ENCODE measurements at places on chromosomes 6 and 20. TPM values are rescaled to one million over a fixed set of nuclear protein-coding genes. Genes with fewer than 3 reads are reported as not detected.

The SYCP2 gene
- 1.7 TPM for polyA plus RNA-seq

The TNFRSF21 gene
- 4.5 TPM for polyA plus RNA-seq

The ESR1 gene
- 0.70 TPM for polyA plus RNA-seq

DNA sequence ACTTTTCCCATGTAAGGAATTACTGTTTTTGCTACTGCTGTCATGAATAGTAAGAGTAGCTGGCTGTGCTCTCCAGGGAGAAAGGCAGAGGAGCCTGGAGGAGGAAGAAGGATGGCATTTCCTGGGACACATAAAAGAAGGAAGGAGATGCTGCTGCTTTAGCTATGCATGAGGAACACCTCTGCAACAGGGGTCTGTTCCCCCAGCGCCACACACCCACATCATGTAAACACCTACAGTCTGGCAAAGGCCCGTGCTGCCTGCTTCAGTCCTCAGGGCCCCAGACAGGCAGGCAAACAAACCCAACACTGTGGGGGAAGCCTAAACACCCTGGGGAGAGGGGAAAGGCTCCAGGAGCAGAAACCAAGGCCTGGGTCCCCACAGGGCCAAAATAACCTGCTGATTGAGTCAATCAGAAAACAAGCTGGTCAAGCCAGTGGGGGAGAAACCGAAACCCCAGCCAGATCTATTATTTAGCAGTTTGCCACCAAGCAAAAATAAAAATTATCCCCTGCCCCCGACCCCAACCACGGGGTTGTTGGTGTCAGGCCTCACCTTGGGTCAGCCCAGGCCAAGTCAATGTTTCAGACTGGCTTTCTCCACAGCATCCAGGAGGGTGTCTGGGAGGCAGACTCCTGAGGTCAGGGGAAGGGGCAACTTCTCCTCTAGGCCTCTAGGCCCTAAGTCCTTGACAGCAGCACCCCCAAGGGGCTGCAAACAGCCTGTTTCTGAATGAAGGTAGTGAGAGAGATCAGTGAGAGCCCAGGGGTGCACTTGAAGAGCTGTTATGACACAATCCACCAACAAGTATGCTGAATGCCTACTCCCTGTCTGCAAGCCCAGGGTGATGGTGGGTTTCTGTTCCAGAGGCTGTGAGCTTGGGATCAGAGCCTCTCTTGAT is 34.6 kb upstream of the SCUBE3 start:
- no peak for DNase-seq

GRCh38 chr20:51094221-51094620 is 71.3 kb upstream of the KCNG1 start:
- no peak for DNase-seq

Data from right cardiac atrium (tissue), 5 donors.